ENCODE measurements at places on chromosomes 16 and 17.

DNA sequence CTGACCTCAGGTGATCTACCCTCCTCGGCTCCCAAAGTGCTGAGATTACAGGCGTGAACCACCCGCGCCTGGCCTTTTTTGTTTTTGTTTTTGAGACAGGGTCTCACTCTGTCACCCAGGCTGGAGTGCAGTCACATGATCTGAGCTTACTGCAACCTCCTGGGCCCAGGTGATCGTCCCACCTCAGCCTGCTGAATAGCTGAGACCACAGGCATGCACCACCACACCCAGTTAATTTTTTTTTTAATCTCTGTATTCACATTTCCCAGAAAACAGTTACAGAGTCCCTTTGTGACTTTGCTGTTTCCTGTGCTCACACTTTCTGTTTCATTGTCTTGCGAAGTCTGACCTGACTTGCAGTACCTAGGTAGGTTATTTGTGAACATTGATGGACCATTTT is 2.7 kb downstream of the CLUAP1 start:
- DNase-seq, result no peak

DNA sequence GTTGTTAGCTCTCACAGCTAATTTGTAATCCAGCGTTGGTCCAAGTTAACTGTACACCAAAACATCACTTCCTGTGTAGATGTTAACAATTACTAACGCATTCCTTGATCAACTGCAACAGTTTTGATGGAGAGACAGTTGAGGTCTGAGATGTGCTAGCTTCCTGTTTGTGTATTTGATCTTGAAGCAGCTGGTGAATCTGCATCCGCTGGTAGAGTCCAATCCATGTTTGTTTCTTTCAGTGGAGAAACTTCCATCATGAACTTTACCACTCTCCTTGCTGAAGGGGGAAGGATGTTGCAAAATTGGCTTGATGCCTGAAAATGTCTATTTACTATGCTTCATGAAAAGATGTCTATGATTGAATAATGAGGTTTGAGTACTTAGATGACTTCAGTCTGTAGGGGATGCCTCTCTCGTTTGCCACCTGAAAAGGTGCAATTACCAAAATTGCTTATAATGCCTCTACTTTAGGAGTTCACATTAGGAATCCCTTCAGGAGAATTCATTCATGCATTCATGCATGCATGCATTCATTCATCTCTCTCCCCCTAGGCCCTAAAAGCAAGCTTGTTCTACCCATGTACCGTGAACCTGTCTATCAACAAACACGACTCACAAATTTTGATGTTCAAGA is 39.6 kb upstream of the ZKSCAN2 start:
- no peak for DNase-seq

- DNase-seq, result no peak
These were observed at the start of gene CHMP6 for GRCh38 chr17:80991645-80992076. Gene CHMP6, plus strand, starts transcription at chr17:80991841. Its CDS starts 78 bp downstream, at chr17:80991919.

DNA sequence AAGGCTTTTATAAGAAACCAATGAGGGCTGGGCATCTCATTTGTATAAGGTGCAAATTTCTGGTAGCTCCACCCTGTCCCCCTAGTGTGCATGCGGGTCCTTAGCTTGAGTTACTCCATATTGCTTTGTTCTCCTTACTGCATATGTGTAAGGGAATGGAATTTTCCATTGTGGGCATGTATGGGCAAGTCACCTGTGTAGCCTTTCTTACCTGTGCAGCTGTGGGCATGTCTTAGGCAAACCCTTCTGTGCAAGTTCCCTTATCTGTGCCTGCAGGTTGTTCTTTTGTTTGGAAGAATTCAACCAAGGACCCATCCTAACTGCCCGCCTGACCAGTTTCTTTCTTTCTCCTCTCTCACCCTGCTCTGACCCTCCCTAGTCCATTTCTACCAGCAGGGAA is 122.8 kb upstream of the HS3ST4 start:
- DNase-seq, result no peak

- no peak for DNase-seq
These were observed 49.0 kb upstream of the ENDOV start for GRCh38 chr17:80365983-80366382.

- DNase-seq, result no peak
These were observed 40.8 kb downstream of the YPEL2 start for GRCh38 chr17:59372138-59372751.

DNA sequence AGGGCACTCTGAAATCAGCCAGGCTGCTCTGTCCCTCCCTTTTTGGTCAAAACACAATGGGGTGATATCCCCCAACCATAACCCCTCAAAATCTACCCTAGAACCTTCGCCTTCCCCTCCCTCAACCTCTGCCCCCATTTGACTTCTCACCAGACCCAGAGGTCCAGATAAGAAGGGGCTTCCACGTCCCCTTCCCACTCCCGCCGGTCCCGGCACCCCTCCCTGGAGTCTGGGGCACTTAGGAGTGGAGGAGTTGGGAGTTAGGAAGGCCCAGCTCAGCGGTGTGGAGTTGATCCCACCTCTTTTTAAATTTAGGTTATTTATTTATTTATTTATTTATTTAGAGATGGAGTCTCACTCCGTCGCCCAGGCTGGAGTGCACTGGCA is 619 bp upstream of the TMEM92 start:
- no peak for DNase-seq

- no peak for DNase-seq
These were observed 125.7 kb downstream of the MRM1 start for GRCh38 chr17:36727052-36727451.

GRCh38 chr17:15965528-15965927 is 20.6 kb downstream of the ADORA2B start:
- DNase-seq, result no peak

DNA sequence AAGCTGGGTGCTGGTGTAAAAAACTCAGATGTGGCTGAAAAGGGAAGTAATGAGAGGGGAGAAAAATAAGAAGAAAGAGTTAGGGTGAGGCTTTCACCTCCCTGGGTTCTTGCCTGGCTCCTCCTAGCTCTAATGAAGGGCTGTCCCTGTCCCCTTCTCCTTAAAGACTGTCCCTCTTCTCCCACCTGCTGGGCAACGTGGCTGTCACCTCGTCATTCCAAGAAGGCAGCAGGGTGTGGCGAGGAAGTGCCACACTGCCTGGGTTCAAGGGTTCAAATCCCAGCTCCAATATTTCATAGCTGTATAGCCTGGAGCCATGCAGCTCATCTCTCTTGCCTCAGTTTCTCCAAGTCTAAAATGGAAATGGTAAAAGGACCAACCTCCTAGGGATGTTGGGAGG is 122.5 kb upstream of the CACNG5 start:
- DNase-seq, result no peak

DNA sequence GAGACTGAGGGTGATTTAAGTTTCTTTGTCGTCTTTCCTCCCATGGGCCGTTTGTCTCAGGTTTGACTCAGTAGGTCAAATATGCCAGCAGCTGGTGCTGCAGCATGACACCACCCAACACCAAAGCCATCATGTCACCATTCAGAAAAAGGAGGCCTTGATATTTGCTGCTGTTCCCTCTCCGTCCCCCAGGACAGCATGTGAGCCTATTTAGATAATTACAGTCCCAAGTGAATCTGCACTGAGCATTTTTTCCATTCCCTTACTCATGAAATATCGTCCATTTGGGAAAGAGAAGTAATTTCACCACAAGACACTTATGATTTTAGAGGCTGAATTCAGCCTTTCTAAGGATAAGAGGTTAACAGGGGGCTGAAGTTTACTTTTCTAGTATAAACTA is 62.2 kb upstream of the ADORA2B start:
- no peak for DNase-seq

- DNase-seq, result no peak
These were observed 15.0 kb downstream of the SMIM36 start for GRCh38 chr17:55496094-55496881.

GRCh38 chr16:64089697-64090096 is 1032.2 kb downstream of the CDH11 start:
- no peak for DNase-seq

DNA sequence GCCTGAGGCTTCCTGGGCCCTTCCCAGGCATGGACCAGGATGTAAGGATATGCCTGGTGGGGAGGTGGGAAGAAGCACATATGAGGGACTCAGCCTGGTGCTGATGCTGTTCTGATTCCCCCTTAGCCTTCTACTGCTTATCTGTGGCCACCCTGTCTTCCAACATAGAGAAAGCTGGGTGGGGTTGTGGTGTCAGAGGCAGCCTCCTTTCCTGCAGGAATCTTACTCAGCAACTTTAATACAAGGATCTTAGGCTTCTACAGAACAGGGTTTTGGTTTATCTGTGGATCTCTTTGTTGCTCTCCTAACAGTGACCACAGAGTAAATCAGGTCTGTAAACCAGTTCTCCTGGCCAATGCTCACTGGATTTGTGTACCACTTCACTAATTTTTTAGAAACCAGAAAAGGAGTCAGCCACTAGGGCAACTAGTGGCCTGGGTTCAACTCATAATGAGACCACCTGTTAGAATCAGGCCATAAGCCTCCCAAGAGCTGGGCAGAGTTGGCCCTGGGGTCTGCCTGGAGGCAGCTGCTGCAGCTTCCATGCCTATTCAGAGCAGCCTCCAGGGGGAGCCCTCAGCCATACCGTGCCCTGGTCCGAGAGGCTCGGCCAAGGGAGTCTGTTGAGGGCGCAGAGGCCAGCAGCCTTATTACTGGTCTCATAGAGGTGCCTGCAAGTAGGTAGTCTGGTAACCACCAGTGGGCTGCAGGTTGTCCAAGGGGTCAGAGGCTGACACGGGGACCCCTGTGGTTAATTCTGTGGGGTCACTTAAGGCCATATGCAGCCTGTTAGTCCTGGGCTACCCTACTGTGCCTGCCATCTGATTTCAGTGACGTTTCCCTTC is 7.1 kb downstream of the HAS3 start:
- no peak for DNase-seq

DNA sequence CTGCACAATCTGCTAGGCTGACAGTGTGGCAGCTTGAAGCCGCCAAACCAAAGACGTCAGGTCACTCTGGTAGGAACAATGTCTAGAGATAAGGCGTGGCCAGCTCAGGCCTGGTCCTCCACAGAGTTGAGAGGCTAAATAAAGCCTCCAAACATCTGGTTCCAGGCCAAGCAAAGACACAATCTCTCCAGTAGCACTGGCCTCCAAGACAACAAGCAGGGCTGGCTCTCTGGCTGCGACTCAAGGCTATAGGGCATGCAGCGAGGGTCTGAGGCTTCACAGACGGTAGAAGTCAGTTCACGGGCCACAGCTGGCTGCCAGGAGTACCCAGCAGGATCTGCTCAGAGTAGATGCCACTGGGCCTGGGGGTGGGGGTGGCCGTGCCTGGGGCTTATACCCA is 75.6 kb downstream of the ABR start:
- no peak for DNase-seq

DNA sequence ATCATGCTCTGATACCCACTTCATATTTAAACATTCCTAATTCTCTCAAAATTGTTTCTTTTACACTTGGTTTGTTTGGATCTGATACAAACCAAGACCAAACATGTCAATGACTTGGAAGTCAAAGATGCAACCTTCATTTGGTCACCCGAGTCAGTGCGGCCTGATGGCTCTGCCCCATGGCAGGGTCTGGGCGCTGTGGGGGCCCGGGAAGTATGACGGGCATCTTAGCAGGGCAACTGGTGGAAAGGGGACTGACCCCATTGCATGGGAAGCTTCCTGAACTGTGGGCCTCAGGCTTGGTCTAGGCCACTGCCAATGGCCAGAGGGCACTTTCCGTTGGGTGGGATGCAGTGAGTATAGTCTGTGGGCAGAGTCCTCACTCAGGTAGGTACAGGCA is 178.0 kb downstream of the KATNIP start:
- DNase-seq, result no peak

GRCh38 chr17:71251951-71252350 is 868.9 kb upstream of the SOX9 start:
- DNase-seq, result no peak

DNA sequence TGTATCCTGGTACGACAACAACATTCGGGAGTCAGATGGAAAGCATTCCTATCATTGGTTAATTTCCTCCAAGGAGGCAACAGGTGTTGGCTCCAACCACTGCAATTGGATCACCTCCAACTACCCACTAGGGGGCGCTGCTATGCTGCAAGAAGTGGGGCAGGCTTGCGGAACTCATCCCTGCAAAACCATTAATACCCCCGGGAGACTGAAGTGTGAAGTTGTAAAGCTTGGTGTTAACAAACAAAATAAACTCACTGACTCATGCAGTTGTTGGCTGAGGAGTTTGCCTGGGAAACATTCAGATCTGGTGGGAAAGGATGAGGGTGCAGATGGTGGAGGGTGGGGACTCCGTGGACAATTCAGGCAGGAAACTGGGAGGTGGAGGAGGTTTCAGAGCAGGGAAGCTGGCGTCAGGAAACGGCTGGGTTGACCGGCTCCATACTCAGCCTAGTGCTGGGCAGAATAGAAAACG is 84.9 kb downstream of the HS3ST2 start:
- no peak for DNase-seq

DNA sequence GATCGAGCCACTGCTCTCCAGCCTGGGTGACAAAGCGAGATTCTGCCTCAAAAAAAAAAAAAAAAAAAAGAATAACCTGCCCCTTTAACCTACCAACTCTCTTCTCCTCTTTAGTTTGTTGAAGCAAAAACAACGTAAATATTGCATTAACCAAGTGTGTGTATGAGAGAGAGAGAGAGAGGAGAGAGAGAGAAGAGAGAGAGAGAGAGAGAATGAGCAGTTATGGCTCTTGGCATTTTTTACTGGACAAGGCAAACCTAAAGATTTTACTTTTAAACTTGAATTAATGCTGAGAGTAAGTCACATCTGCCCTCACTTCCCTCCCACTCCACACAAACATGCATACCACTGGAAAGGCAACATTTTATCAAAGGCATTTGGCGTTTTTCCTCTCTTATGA is 3.0 kb upstream of the SLFN5 start:
- no peak for DNase-seq
